ENCODE measurements at places on chromosomes 1 and 21. TPM values are rescaled to one million over a fixed set of nuclear protein-coding genes. Genes with fewer than 3 reads are reported as not detected.

- DNase-seq: no peak
Measured at GRCh38 chr1:46171871-46172270, 3.0 kb upstream of the TSPAN1 start.

GRCh38 chr1:32742199-32742947 lies 39.8 kb upstream of the SYNC start:
- peak; percentile 64 for DNase-seq

Gene HRNR
- not detected for total RNA-seq

DNA sequence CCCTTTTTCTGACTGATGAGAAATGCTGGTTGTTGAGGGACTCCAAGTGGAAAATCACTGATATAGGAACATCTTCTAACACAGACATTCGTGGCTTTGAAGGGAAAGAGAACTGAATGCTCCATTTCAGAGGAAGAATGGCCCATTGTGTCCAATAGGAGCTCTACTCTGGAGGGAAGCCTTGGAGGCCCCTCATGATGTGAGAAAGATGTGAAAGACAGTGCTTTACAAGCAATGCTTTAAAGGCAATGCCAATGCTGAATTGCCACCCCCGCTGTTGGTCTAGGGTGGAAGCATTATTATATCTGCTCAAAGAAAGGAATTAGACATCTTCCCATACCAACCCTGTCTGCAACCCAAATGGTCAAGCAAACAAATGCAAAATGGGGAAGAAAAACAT lies 13.7 kb downstream of the NMNAT2 start:
- DNase-seq: no peak

DNA sequence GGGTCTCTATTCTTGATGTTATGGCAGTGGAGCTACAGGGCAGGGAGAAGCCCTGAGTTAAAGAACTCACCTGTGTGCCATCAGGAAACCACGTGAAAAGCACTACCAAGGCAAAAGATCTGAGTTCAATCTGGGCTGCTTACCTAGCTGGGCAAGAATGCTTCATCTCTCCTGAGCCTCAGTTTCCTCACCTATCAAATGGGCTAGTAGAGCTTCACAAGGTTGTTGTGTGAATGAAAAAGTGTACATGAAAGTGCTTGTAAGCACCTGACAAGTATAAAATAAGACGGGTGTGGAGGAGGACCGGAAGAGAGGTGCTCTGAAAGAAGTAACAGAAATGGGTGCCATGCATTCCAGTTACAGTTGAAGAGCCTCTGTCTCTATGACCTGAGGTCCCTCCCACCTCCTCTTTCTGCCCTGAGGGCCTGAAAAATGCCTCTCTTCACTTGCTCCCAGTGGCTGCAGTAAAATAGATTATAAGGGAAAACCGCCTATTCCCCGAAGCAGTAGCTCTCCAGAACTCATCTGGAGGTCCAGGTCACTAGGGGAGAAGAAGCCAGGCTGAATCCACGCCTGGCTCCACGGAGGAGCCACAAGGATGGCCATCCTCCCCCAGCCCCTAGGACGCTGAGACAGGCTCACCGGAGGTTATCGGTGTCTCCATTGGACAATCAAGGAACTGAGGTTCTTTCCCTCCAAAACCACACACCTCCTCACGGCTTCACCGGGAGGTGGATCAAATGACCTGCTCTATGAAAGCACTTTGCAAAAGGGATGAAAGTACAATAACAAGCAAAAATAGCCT lies 1.4 kb downstream of the GPR161 start:
- DNase-seq: no peak

- DNase-seq: no peak
Measured at GRCh38 chr1:25715888-25716287, 84.1 kb upstream of the SELENON start.

GRCh38 chr21:32360401-32360975 lies 32.3 kb downstream of the URB1 start:
- no peak for DNase-seq

Gene ADAMTS5
- 10.0 TPM for total RNA-seq

DNA sequence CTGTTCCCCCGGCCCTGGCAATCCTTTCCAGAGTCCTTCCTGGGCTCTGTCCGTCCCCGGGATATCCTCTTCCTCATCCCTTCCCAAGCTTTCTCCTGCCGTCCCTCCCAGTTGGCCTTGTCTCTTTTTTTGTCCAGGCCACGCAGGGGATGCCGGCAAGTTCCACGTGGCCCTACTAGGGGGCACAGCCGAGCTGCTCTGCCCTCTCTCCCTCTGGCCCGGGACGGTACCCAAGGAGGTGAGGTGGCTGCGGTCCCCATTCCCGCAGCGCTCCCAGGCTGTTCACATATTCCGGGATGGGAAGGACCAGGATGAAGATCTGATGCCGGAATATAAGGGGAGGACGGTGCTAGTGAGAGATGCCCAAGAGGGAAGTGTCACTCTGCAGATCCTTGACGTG lies 13.4 kb upstream of the SVBP start:
- DNase-seq: no peak

DNA sequence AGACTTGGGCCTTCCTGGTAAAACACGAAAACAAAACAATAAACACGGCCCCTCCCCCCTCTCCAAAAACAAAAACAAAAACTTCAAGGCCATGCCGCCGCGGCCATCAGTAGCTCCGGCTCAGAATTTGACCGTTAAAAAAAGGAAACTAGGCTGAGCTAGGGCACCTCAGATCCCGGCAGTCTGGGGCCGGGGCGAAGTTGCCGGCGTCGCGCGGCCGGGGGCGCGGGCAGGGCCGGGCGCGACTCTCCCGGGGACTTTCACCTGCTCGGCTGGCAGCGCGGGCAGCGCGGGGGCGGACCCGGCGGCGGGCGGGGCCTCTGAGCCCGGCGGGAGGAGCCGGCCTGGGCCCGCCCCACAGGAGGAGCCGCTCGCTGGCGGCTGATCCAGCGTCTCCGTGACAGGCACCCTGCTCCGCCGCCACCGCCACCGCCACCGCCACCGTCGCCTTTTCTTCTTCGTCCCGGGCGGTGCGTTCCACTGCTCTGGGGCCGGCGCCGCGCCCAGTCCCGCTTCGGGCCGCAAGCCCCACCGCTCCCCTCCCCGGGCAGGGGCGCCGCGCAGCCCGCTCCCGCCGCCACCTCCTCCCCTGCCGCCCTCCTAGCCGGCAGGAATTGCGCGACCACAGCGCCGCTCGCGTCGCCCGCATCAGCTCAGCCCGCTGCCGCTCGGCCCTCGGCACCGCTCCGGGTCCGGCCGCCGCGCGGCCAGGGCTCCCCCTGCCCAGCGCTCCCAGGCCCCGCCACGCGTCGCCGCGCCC lies at the start of gene NOS1AP:
Gene NOS1AP, plus strand, starts transcription at position 358 of the 760 bp plus-strand sequence. CDS start 487 bp downstream, outside the sequence.
- DNase-seq: peak; percentile 88

Gene PLPPR4
- total RNA-seq: 6.6 TPM

Gene MXRA8
- 262 TPM for total RNA-seq

GRCh38 chr1:25246600-25247023 lies 642 bp downstream of the RSRP1 start:
- peak; percentile 73 for DNase-seq

DNA sequence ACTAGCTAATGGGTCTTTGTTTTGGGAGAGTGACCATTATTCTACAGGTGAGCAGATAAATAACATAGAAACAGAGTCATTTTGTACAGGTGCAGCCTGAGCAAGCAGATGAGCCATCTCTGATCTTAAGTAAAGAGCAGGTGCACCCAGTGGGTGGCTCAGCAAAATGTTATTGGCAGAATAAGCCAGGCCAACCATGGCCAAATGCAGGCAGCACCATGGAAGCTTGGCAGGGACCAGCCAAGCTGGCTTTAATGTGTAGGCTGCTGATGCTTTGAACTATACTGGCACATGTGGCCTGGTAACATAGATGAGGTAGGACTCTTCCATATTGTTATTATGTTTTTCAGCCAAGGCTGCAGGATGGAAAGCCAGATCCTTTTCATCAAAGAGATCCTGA lies 553.3 kb upstream of the ZRANB2 start:
- DNase-seq: no peak

DNA sequence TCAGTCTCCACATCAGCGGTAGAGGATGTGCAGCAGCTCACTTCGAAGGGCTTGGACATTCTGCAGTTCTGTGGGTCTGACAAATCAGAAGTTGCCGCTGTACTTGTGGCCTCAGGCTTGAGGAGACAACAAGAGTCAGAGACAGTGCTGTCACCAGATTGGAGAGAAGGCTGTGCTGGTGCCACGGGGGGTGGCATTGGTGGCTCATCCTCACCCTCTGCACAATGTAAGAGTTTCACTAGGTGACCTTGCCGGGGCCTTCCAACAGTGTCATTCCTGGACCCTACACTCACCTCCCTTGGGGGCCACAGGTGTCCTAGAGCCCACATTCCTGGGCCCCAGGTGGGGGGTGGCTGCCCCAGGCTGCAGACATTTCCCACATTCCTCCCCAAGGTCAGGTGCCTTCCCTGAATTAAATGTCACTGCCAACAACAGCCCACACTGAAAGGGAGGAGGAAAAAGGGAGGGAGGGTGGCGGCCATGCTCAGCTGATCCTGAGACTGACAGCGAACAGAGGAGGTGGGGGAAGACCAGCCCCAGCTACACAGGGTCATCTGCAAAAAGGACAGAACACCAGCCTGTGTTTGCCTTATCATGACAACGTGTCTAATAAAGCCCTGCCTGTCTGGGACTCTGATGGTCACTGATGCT lies 46.4 kb downstream of the TMCC2 start:
- DNase-seq: no peak

Gene PHC2
- total RNA-seq: 109 TPM

Gene TMPRSS15
- total RNA-seq: not detected

- DNase-seq: no peak
Measured at GRCh38 chr1:107140703-107141490, at the start of gene NTNG1. Gene NTNG1 (plus strand): TSS chr1:107141039.

DNA sequence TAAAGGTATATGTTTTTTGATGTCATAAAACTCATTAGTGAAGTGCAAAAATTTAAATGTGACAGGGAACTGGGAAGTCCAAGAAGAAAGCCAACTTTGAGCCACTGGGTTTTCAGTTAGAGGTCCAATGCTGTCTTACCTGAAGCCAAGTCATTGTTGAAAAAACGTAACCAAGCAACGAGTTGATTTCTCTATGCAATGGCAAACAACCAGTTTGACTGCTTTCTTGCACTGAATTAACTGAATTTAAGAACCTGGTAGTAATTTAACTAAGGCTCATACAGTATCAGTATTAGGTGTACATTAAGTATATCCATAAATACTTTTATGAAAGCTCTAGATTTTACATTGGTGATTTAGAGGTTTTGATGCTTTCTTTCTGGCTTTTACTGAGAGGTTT lies 20.2 kb upstream of the S1PR1 start:
- no peak for DNase-seq

DNA sequence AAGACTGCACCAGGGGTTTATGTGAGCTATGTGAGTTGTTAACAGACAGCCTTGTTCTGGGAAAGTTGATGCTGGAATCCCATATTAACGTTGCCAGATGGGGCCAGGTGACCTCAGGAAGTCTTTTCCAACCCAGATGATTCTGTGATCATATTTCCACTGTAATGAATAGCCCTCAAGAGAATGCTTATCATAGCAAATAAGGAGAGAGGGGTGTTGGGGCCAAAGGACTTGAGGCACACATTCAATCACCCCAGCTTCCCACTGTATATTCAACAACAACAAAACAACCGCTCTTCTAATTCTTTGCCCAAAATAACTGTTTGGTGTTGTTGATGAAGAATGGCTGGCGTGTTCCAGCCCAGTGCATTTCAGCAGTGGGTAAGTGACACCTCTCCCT lies 14.1 kb downstream of the ZNF697 start:
- no peak for DNase-seq

GRCh38 chr1:182281541-182281940 lies 110.0 kb downstream of the GLUL start:
- DNase-seq: no peak

Gene AMY1B
- total RNA-seq: not detected

Gene MTR
- total RNA-seq: 64.0 TPM

Gene OR2T35
- total RNA-seq: not detected

DNA sequence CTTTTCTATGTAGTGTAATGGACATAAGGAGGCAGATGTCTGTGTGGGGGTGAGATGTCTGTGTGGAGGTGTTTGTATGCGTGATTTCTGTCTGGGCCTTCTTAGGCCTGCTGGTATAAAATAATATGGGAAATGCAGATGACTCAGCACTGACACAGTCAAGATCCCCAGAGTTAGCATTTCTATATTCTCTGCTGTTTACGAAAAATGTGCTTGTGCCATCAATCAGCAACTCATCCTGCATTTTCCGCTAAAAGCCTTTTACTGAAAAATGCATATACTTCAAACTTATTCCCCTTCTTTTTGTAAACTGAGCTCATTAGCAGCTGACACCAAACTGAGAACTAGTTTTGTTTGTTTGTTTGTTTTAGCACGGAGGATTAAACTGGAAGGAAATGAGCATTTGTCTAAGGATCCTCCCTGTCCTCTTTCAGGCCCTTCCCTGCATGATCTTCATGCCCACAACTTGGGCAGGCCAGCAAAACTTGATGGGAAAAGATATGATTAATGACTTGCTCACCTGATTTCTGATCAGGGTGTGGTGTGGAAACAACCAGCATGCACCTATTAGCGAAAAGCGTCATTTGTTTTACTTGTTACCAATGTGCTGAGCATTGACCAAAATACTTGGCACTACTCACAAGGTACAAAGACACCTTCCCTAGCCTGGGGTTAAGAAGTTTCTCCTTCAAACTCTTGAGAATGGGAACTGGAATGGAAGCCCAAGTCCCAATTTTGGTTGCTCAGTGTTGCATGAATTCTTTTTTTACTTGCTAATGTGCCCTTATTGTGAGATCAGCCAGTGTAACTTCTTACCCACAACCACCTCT lies 77.4 kb downstream of the NDUFS5 start:
- DNase-seq: no peak
